ENCODE measurements at places on chromosomes 1 and 21. TPM values are rescaled to one million over a fixed set of nuclear protein-coding genes. Genes with fewer than 3 reads are reported as not detected.

Gene FAM229A
- 0.98 TPM for total RNA-seq

Gene SPRR2E
- not detected for total RNA-seq

Gene CFHR4
- total RNA-seq: not detected

Gene FALEC
- total RNA-seq: 0.33 TPM

Gene SRRM1
- total RNA-seq: 23.8 TPM

Gene PLA2G2F
- total RNA-seq: not detected

Gene C21orf91
- total RNA-seq: 4.9 TPM

Gene CHRNB2
- 0.03 TPM for total RNA-seq

Gene INAVA
- 0.03 TPM for total RNA-seq

Gene RNU1-1
- under 0.01 TPM for total RNA-seq

Gene FMO3
- 0.43 TPM for total RNA-seq

Gene GBP4
- total RNA-seq: 0.66 TPM

Gene LDLRAD1
- not detected for total RNA-seq

Gene ST6GALNAC5
- total RNA-seq: 0.83 TPM

Gene SERPINC1
- 0.07 TPM for total RNA-seq

Gene COL18A1
- 154 TPM for total RNA-seq

Gene NID1
- total RNA-seq: 175 TPM

Gene CNIH4
- 59.5 TPM for total RNA-seq

Gene RNF186
- total RNA-seq: not detected

Gene IGFN1
- total RNA-seq: not detected

Gene NBPF10
- 2.8 TPM for total RNA-seq

Gene C4BPA
- total RNA-seq: not detected

Gene VWA5B1
- not detected for total RNA-seq

Gene TNFRSF18
- total RNA-seq: not detected

Gene RNASEL
- total RNA-seq: 13.4 TPM

Gene FAM177B
- total RNA-seq: not detected

Gene OR2G6
- not detected for total RNA-seq

Gene SH2D2A
- total RNA-seq: 0.13 TPM

Gene RSPH1
- not detected for total RNA-seq
